Astrocyte of the hippocampus (primary cell): ENCODE measurements at places on chromosomes 16 and 17.

- no peak for DNase-seq
Measured at GRCh38 chr17:44241106-44241624, 21.7 kb upstream of the UBTF start.

DNA sequence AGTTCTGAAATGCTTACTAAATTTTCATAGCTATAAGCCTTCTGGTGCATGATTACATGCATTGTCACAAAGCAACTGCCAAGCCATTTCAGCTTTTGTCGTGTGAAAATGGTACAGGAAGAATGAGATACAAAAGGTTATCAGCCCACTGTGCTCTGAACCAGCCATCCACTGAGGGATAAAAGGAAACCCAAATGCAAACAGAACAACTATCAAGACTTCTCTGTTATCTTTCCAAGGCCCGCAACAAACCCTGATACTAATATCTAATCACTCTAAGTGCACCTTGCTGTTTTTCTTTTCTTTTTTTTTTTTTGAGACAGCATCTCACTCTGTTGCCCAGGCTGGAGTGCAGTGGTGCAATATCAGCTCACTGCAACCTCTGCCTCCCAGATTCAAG, 109.0 kb downstream of the FTO start:
- no peak for DNase-seq

DNA sequence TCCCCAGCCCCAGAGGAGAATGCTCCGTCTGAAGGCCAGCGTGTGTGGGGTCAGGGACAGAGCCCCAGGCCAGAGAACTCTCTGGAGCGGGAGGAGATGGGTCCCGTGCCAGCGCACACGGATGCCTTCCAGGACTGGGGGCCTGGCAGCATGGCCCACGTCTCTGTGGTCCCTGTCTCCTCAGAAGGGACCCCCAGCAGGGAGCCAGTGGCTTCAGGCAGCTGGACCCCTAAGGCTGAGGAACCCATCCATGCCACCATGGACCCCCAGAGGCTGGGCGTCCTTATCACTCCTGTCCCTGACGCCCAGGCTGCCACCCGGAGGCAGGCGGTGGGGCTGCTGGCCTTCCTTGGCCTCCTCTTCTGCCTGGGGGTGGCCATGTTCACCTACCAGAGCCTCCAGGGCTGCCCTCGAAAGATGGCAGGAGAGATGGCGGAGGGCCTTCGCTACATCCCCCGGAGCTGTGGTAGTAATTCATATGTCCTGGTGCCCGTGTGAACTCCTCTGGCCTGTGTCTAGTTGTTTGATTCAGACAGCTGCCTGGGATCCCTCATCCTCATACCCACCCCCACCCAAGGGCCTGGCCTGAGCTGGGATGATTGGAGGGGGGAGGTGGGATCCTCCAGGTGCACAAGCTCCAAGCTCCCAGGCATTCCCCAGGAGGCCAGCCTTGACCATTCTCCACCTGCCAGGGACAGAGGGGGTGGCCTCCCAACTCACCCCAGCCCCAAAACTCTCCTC, 10.4 kb downstream of the CX3CL1 start:
- no peak for DNase-seq

DNA sequence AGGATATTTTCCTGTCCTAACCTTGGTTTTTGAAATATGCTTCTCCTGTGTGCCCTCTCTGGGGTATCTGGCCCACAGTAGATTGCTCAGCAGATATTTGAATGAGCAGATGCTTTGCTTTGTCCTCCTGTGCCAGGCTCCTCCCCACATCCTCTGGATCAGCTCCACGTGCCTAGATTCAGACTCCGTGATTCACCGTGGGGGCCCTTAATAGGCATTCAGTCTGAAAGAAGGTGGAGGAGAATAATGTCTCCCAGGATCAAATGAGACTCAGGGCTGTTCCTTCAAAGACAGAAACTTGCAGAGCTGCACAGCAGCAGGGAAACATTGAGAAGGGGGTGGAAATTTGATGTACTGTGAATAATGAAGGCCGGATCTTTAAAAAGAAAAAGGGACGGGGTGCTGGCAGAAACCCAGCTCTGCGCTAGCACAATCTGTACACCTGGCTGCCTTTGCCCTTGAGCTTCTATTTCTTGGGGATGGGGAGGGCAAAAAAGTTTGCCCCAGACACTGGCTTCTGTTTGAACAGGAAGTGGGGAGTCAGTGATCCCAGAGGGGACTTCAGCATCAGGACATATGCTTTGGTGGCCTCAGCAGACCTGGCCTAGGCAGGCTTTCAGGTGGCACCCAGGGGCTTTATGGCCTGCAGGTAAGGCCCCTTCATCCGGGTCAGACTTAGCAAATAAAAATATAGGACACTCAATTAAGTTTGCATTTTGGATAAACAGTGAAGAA, 15.9 kb upstream of the SLC12A3 start:
- peak; percentile 88 for DNase-seq

DNA sequence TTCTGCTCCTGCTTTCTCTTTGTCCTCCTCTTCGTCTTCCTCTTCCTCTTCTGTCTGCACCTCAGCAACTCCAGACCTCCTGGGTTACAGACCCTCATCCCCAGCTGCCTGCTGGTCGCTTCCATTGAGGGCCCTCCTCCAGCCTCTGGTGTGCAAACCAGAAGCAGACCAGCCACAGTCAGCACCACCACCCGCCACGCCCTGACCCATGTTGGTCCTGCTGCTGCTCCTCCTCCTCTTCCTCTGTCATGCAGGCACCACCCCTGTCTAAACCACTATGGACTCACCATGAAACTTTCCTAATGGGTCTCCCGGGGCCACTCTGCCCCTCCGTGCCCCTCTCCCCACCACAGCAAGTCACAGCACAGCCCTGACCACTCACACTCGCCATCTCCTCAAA, 11.4 kb upstream of the OGFOD3 start:
- no peak for DNase-seq

GRCh38 chr16:48318630-48319029, 66.6 kb downstream of the SIAH1 start:
- peak; percentile 55 for DNase-seq

- no peak for DNase-seq
Measured at GRCh38 chr16:49899991-49900695, 44.2 kb upstream of the ZNF423 start.

- no peak for DNase-seq
Measured at GRCh38 chr16:4646773-4647643, 22.4 kb downstream of the MGRN1 start.

DNA sequence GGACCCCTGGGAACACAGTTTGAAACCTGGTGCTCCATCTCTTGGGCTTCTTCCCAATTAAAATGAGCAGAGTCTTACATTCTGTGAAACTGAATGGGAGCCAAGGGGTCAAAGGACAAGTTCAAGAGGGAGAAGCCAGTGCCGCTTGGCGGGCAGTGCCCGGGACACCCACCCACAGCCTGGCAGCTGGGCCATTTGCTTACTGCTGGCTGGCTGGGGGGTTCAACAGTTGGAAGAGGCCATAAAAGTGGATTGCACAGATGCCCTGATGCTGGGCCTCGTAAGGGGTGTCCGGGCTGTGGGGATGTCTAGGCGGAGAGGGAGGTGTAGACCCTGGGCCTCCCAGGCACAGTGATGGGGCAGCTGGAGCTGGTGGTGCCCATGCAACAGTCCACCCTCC, 52.1 kb downstream of the CMIP start:
- no peak for DNase-seq

DNA sequence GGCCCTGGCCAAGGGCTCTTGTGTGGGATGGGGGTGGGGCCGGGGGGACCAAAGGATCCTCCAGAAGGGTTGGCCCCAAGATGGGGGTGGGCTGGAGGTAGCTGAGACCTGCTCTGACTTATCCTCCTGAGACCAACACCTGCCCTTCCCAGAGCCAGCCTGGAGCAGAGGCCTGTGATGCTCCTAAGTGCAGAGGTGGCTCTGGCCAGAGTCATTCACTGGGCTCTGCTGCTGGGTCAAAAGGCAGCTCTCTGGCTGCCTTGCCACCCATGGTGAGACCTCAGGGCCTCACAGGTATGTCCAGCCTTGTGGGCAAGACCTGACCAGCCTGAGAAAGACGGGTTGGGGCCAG, 393 bp downstream of the SERPINF2 start:
- no peak for DNase-seq

- DNase-seq, result no peak
Measured at GRCh38 chr17:75155191-75155601, 884 bp upstream of the JPT1 start.

DNA sequence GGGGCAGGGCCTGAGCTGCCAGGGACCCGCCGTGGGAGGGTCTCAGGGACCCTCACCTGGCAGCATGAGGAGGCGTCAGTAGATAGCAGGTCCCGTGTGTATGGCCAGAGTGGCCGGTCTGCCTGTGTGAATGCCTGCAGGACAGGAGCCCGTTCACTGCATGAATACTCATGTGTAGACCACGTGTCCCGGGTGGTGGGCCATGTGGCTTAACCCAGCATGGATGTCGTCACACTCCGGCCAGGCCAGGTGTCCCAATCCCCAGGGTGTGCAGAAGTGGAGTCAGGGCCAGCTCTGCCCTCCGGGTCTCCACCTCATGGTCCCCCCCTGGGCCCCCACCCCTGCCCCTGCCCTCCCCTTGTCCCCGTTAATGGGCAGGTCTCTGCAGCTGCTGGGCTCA, 53.7 kb downstream of the BAHCC1 start:
- DNase-seq, result no peak

GRCh38 chr17:62882878-62883277, 74.8 kb upstream of the MARCHF10 start:
- DNase-seq, result no peak

DNA sequence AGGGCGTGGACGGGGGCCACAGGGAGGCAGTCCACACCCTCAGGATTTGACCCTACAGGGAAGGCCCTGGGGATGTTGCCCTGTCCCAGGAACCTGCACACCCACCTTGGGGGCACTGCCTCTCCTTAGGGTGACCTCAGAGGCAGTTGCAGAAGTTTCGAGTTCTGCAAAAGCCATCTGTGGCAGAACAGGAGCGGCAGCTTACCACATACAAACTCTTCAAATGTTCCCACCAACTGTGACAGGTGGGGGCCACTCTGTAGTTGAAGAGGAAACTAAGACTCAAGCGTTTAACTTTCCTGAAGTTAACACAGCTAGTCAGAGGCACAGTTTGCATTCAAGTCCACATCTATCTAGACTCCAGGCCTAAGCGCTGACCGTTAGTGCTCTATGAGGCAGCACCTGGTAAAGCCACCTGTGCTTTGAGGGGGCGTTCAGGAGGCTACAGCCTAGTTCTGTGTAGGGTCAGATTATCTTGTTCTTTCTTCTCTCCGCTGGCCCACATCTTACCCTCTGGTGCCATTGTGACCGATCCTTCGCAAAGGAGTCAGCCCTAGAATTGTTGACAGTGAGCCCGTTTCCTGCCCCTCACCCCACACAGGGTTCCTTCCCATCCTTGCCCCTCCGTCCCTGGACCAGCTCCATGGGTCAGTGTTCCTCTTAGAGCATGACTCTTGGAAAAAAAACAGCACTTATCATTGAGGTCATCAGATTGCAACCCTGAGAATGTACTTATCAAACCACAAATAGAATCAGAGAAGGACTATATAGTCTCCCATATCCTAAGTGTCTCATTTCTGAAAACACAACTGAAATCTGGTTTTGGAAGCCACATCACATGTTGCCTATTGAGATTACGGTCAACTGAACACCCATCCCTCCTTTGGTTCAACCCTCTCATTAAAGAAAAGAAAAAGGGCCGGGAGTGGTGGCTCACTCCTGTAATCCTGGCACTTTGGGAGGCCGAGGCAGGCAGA, 45.4 kb downstream of the CDH1 start:
- no peak for DNase-seq

GRCh38 chr16:11205754-11206581, 50.0 kb downstream of the SOCS1 start:
- no peak for DNase-seq

GRCh38 chr17:4006745-4007211, 42.5 kb upstream of the ATP2A3 start:
- DNase-seq, result no peak

- DNase-seq, result no peak
Measured at GRCh38 chr17:48121923-48122664, 14.5 kb downstream of the SNX11 start.

- no peak for DNase-seq
Measured at GRCh38 chr17:55563363-55563762, 52.1 kb upstream of the SMIM36 start.

- no peak for DNase-seq
Measured at GRCh38 chr17:73132085-73132492, 32.7 kb upstream of the SSTR2 start.

DNA sequence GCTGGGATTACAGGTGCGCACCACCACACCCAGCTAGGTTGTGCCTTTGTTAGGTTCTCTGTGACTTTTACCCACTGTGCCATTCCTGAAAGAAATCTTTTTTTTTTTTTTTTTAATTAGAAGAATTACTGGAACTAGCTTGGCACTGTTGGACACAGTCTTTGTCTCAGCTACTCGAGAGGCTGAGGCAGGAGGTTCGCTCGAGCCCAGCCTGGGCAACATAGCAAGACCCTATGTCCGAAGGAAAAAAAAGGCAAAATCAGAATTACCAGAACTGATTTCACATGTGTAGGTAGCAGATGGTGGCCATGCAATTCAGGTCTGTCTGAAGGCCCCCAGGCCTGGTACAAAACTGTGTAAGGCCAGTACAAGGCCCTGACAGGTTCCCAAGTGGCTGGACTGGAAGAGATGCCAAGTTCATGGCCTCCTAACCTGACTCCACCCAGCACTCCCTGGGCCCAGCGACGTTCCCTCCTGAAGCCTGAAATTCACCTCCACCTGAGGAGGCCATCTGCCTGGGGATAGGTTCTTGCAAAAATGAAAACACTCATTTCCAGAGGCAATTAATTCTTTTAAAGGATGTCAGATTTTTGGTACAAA, 23.0 kb downstream of the CARHSP1 start:
- DNase-seq, result peak; percentile 1

GRCh38 chr16:54107583-54108202, 178.9 kb downstream of the IRX3 start:
- DNase-seq, result peak; percentile 25

DNA sequence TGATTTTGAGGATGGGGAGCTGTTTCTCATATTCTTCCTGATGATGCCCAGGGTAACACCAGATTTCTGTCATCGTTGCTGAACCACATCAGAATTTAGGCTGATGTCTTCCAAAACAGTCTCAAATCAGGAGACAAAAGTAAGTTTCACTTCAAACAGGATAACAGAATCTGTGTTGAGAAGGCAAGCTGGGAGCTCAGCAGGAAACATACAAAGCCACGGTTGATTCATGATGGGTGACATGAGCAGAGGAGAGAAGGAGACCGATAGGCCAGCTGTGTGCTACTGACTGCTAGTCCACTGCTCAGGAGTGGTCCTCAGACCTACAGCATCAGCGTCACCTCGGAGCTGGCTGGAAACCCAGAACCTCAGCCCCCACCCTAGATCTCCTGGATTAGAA, 62.9 kb upstream of the RCVRN start:
- DNase-seq, result no peak

DNA sequence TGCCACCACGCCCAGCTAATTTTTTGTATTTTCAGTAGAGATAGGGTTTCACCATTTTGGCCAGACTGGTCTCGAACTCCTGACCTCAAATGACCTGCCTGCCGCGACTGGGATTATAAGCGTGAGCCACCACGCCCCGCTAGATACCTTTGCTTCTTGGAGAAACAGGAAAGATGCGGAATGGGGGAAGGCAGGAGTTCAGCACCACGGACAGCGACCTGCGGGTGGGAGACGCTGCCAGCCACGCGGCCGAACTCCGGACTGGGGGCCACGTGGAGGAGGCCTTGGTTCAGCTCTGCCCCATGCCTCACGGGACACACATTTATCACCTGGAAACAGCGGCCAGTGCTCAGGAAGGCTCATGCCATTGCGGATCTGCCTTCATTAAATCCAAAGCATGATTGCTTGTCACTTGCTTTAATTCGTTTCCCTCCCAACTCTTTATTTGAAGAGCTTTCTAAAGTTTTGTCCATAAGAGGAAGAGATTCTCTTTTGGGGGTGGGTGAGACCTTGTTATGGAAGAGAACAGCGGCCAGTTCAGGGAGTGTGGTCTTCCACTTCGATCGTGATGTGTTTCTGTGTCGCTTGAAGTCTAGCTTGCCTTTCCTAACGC, 219.9 kb downstream of the ENGASE start:
- peak; percentile 72 for DNase-seq

GRCh38 chr17:18159551-18160120, 24.0 kb upstream of the ALKBH5 start:
- DNase-seq, result no peak
